ENCODE measurements at places on chromosomes 3 and 15.

- peak; percentile 47 for DNase-seq
Observed at GRCh38 chr3:108103886-108104797, 13.3 kb upstream of the CD47 start.

DNA sequence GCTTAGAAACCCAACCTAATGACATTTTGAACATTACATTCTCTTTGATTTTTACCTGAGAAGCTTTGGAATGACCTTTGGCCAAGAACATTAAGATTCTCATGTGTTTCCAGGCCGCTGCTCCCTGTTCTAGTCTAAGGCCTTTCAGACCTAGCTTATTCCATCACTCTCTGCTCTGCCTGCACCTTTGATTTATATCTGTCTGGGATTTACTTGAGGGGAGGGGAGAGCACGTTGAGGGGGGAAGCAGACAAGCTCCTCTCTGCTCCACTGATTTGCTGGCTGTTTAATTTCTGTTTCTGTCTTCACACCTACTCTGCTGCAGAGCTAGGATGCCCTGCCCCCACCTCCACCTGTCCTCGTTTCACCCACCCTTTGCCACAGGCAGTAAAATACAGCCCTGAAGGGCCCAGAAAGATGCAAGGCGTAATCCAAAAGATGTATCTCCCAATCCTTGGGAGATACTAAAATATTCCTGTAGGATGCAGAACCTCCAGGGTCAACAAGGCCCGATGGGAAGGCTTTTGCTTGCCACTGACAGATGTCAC lies 429.8 kb downstream of the EPHB1 start:
- no peak for DNase-seq

- no peak for DNase-seq
Observed at GRCh38 chr15:27619204-27619603, 479.9 kb downstream of the OCA2 start.

DNA sequence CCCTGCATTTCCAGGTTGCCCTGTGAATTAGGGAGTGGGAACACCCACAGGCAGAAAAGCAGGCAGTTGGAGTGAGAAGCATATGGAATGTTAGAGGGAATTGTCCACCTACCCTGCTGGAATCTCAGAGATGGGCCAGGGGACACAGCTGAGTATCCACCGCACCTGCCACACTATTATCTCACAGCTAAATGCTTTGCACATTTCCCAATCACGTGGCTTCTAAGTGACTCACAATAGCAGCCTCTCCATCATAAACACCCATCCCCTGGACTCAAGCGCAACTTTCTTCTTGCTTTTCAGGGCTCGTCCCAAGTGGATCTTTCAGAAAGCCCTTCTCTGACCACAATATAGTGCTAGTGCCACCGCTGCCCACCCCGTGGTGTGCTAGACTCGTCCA lies 389.0 kb upstream of the LMCD1 start:
- no peak for DNase-seq

GRCh38 chr3:48612309-48612708 lies 2.9 kb upstream of the UQCRC1 start:
- DNase-seq, result no peak

- no peak for DNase-seq
Observed at GRCh38 chr3:45664578-45664977, 24.6 kb upstream of the SACM1L start.

- DNase-seq, result no peak
Observed at GRCh38 chr3:195876297-195877064, 31.9 kb downstream of the TNK2 start.

GRCh38 chr15:25437777-25438600 lies 835 bp downstream of the UBE3A start:
- peak; percentile 57 for DNase-seq

- DNase-seq, result no peak
Observed at GRCh38 chr3:194865615-194866014, 179.9 kb downstream of the FAM43A start.

- no peak for DNase-seq
Observed at GRCh38 chr15:36294359-36294758, 285.1 kb upstream of the CDIN1 start.

DNA sequence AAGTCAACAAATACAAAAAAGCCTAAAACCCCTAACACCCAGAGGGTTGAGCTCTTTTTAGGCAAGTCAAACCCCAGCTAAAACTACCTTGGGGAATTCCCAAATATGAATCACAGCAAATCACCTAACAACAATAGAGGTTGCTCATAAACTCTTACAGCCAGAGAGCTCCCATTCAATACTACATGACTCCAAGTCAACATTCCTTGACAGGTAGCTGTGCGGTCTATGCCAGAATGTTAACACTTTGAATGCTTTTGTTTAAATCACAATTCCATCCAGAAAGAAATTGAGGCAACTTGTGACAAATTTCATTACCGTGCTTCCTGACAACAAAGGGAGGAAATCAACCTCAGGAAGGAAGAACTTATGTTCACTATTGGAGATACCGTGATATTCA lies 7.5 kb upstream of the UACA start:
- DNase-seq, result no peak

DNA sequence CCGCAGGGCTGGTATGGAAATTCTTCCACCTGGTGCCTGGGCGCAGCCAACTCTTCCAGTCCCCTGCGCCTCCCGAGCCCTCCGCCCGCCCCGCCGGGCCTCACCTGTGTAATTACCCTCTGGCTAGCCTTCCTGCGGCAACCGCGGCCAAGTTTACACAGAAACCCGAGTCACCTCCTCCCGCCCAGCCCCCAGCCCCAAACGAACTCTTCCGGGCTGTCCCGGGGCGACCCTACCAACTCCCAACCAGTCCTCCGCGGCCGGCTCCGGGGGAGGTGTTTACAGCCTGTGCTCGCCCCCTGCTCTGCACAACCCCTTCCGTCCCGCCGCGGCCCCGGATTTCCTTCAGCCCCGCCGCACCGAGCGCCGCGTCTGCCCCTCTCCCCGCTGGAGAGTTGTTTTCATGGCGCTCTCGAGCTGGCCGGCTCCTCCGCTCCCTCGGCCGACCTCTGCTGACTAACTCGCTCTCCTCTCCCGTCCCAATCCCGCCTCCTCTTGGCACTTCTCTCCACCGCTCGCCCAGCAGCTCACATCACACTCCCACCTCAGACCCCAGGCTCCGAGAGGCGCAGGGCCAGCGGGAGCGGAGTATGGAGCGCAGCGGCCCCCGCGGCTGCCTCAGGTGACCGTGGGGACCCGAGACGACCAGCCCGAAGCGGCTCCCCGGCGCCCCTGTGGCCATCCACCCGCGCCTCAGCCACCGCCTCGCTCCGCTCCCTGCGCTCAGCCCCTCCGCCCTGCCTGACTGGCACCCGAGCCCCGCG lies 538 bp downstream of the ATOSA start:
- DNase-seq, result peak; percentile 57

DNA sequence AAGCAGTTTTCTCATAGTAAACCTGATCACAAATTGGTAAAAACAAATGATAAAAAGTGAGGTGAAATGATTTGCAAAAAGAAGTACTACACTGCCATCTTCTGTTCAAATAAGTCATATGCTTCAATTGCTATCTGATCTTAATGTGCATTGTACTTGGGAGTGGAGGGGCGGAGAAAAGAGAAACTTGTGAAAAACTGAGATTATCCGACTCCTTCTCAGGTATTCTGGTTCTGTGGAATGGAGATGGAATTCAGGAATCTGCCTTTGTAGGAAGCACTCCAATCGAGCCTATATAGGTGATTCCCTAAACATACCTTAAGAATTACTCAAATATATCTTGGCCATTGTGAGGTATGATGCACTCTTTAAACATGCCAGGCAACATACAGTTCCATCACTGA lies 180.6 kb downstream of the CHL1 start:
- no peak for DNase-seq

DNA sequence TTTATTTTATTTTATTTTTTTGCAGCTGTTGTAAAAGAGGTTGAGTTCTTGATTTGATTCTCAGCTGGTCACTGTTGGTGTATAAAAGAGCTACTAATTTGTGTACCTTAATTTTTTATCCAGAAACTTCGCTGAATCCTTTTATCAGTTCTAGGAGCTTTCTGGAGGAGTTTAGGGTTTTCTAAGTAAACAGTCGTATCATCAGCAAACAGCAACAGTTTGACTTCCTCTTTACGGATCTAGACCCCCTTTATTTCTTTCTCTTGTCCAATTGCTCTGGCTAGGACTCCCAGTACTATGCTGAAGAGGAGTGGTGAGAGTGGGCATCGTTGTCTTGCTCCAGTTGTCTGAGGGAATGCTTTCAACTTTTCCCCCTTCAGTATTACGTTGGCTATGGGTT lies 165.8 kb upstream of the KCNMB2 start:
- DNase-seq, result no peak

GRCh38 chr15:80752204-80752603 lies 27.0 kb upstream of the CEMIP start:
- no peak for DNase-seq

DNA sequence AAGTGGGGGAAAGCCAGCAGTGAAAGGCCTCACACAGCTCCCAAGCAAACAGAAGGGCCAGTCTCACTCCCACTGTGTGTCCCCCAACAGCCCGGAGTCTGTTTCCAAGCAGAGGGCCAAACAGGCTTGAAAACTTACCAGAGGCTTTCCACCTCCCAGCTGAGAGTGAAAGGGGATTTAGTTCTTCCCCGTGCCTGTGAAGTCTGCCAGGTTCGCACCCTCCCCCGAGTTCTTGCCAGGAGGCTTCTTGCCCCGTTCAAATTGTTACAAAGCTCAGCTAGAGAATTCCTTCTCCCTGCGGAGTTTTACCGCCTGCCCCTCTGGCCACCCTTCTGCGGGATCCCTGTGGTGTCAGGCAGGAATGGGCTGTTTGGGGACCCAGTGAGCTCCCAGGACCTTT lies 68.0 kb upstream of the WNT7A start:
- DNase-seq, result no peak

DNA sequence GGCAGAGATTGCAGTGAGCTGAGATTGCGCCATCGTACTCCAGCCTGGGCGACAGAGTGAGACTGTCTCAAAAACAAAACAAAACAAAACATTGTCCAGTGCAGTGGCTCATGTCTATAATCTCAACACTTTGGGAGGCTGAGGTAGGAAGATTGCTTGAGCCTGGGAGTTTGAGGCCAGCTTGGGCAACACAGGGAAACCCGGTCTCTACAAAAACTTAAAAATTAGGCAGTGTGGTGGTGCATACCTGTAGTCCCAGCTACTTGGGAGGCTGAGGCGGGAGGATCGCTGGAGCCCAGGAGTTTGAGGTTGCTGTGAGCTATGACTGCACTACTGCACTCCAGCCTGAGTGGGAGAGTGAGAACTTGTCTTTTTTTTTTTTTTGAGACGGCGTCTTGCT lies 27.2 kb upstream of the MOBP start:
- DNase-seq, result no peak

DNA sequence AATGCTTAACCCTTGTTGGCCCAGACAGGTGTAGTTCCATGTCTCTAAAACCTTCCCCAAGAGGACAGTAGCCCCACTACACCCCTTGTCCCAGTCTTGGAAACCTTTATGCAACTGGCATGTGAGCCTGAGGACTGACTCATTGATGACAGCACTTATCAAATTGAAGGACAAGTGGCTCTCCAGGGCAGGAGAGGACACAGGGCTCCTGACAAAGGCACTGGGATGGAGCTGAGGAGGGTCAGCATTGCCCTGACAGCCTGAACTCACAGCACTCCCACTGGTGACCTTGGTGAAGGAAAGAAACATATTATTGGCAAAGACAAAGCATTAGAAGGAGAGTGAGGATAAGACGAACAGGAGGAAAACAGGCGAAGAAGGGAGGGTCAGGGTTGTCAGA lies 139.9 kb downstream of the EPHB1 start:
- DNase-seq, result no peak

DNA sequence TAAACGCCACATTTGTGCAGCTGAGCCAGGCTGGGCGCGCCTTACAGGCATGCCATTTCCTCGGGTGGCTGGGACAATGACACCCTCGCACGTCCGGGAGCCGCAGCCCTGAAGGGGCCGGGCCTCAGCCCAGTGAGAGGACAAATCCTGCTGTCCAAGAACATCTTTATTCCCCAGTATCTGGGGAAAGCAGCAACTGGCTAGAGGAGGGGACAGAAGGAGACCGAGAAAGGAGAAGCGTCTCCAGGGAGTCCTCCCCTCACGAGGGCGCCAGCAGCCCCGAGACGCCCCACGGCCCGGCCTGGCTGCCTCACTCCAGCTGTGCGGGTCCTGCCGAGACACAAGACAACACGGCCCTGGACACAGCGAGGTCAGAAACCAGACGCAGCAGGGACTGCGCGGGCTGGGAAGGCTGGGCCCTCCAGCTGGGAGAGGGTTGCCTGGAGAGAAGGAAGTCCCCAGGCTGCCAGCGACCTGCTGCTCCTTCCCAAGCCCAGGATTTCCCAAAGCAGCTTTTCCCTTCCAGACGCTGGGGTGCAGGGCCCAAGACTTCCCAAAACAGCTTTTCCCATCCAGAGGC lies 130.2 kb downstream of the CHSY1 start:
- peak; percentile 28 for DNase-seq

- DNase-seq, result peak; percentile 96
Observed at GRCh38 chr15:63188926-63189871, at the start of gene RAB8B. Gene RAB8B, plus strand, starts transcription at chr15:63189606. Its CDS starts 19 bp downstream, at chr15:63189625.

GRCh38 chr3:48356419-48356818 lies 15.6 kb upstream of the FBXW12 start:
- DNase-seq, result no peak

DNA sequence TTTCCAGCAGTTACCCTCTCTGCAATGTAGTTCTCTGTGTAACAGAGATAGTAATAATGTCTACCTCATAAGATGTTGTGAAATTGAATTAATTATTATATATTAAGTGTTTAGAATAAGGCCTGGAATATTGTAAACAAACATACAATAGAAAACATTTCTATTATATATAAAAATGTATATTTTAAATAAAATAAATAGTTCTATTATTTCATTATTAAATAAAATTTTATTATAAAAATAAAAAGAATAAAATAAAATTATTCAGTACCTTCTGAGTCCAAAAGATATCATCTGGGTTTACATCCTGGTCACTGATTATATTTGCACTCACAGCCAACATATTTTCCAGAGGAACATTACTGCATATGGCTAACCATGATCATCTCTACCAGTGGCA lies 135.4 kb downstream of the LRRC3B start:
- DNase-seq, result no peak

DNA sequence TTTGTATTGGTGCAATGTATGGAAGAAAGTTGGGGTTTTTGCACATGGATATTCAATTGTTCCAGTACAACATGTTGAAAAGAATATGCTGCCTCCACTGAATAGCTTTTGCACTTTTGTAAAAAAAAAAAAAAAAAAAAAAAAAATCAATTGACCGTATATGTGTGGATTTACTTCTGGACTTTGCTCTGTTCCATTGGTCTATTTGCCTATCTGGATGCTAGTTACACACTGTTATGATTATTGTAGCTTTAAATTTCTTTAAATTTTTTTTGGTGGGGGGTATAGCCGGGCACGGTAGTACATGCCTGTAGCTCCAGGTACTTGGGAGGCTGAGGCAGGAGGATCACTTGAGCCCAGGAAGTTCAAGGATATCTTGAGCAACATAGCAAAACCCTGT lies 52.5 kb downstream of the RPL39L start:
- DNase-seq, result no peak

- DNase-seq, result no peak
Observed at GRCh38 chr3:110101361-110101760, 764.0 kb upstream of the DPPA4 start.

- DNase-seq, result no peak
Observed at GRCh38 chr3:187017511-187018230, 87.3 kb downstream of the ST6GAL1 start.

GRCh38 chr3:184345317-184346144 lies 8.1 kb downstream of the FAM131A start:
- peak; percentile 92 for DNase-seq

All from midbrain (tissue), 1 donor.